ENCODE measurements at places on chromosomes 1 and 21.

DNA sequence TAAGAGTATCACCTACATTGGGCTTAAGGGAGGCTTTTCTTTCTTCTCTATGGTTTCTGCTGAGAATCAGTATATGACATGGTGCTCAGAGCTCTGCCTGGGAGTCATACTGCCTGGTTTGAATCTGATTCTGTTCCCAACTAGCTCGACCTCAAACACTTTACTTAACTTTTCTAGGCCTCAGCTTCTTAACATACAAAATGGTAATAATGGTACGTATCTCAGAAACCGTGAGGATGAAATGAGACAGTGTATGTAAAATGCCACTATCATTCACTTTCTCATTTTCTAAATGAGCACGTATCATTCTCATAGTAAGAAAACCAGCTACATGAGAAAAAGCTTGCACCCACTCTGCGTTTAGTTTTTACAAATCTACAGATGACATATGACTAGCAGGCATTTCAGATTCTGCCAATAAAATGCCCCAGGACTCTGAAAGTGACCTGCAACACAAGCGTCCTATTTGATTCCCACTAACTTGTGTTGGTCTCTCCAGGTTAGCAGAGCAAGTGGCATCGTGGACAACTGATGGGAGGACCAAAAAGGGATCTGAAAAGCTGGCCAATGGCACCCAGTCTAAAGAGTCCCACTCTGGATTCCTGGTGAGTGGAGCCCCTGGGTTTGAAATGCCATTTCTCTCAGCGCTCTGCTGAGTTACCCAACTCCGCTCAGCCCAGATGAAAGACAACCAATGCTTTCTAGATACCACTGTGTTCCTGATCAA lies 6.1 kb downstream of the CTNNBIP1 start:
- no peak for DNase-seq

- DNase-seq = no peak
Observed at GRCh38 chr1:59188413-59189213, 108.3 kb upstream of the FGGY start.

DNA sequence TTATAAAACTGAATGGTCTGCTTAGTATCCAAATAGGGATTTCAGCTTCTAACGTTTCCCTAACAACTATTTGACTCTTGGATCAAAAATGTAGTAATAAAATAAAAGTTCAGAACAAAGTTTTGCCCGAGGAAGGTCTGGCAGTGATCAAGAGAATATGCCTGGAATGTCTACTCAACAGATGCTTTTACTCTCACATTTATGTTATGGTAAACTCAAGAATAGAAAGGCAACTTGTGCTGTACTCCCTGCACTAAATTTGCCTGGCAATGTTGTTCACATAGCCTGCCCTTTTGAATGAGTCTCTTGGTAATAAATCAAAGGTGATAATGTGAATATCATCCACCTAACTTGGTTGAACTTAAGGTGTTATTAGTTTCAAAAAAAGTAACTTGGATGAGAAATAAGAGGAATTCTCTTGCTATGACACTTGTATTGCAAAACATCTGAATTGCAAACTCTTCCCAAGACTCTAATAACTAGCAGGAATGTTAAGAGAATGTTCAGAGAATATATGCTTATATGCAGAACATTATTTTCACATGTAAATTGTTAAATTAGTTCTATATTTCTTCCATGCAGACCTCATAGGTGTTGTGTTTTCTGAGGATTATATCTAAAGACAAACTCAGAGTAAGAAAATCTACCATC lies 215.8 kb downstream of the COL24A1 start:
- DNase-seq = no peak

DNA sequence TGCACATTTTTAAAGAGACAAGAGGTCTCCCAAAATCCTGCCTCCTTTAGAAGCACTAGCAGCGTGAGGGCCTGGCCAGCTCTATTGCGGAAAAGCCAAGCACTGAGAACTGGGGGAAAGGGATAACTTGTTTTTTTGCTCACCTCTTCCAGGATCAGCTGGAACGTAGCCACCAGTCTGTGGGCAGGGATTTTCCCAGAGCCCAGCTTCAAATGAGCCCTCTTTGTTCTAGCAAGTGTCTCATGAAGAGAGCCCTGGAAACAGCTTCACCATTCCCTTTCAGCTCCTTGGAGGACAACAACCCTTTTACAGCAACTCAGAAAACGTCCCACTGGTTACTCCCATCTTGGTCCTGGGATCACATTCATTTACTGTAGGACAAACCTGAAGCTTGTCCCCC lies 195.4 kb downstream of the LMX1A start:
- DNase-seq = no peak

DNA sequence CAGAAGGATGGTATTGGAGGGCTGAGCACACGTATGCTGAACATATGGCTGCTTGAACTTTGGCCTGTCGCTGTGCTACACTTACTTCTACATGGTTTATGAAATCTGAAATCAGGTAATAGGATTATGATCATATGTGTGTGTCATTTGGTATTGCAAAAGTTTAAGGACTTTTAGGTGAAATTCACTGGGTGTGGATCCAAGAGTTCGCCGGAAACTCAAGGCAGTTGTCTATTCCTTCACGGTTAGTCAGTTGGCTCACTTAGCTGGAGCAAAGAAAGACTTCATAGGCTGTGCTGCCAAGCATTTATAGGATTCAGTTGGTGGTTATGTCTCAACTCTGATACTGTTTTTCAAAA lies 927 bp downstream of the UAP1 start:
- no peak for DNase-seq

DNA sequence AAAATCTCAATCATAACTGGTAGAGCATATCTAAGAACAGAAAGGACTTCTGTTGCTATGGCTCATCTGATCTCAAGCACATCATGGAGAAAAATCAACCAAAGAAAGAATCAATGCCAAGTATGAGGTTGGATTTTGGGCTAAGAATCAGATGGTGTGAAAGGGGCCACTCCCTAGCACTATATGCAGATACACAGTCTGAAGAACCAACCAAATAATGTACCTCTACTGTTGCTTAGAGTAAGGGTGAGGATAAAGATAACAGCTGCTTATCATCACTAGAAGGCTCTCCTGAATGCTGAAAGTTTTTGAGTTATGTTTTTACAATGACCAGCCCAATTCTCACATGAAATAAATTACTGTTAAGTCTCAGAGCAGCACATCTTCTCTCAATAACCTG lies 35.6 kb downstream of the ST7L start:
- DNase-seq = no peak

GRCh38 chr1:185155600-185156287 lies 1.0 kb downstream of the TRMT1L start:
- DNase-seq = no peak

DNA sequence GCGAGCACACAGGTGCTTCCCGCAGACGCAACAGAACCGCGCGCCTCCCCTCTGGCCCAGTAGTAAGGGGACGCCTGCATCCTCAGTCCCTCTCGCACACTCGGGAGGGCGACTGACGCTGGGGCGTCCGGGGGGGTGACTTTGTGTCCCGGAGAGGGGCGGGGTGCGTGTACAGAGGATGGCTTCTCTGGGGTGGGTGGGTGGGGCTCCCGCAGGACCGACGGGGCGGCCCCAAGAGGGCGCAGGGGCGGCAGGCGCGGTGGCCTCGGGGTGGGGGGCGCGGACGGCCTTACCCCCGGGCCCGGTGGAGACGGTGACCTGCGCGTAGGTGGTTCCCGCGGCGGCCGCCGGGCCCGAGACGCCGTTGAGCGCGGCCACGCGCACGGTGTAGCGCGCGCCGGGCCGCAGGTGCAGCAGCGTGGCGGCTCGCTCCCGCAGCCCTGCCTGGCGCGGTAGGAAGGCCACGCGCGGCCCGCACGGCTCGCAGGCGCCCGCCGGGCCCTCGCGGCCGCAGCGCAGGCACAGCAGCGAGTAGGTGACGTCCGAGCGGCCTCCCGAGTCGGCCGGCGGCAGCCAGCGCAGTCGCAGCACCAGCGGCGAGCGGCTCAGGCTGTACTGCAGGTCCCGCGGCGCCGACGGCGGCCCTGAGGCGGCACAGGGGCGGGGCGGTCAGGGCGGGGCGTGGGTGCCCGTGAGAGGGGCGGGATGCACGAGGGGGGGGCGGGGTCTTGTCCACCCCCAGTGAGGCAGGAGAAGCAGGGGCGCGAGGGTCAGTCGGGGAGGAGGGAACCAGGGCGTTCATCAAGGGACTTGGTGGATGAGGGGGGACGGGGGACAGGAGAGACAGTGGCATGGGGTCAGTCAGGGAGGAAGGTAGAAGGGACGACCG lies 12.1 kb downstream of the EPHA10 start:
- no peak for DNase-seq

Data from T-helper 9 cell (primary cell).